ENCODE measurements at places on chromosomes 2 and 18.
A peak's percentile ranks its signal among the peaks of the same experiment; 100 is the strongest.

DNA sequence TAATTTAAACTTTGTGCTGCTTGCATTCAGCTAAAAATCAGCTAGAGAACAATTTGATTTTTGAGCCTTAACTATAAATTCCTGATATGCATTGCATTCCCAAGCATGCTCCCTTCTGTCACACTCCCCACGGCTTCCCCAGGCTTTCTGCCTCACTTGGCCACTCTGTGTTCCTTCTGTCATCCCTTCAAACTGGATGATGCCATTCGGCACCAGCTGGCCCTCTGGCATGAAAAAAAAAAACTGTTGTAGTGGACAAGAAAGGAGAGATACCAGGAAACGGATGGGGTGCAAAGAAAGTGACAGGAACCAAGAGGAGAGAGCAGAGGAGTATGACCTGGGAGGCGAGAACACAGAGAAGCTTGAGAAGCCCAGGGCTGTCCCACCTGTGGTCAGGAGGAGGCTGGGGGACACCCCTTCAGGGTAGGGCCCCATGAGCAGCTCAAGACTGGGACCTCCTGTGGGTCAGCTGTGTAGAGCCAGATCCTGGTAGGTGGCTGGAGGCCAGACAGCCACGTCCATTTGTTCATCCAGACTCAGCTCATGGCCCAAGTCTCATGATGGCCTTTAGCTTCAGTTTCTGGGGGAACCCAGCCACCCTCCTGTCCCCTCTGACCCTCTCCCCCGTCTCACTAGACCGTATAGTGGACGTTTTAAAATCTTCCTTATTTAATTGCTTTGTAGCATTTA is 211.8 kb downstream of the GBX2 start:
- DNase-seq = no peak

- DNase-seq = no peak
Observed at GRCh38 chr18:31241900-31242409, 76.0 kb upstream of the DSG1 start.

DNA sequence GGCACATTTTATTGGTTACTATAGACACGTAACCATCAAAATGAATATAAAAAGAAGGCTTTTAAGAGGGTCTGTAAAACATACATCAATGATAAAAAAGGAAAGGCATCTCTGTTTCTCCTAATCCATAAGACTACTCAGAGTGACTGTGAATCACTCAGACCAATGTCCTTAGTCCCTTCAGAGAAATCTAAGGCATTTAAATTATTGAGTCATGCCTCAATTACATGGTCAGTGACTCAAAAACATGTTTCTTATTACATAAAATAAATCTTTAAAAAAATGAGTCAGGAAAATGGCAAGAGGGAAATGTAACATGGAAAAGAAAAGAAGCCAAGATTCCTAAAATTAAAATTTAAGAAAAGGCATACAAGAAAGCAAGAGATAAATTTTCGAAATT is 146.6 kb downstream of the ERBB4 start:
- no peak for DNase-seq

DNA sequence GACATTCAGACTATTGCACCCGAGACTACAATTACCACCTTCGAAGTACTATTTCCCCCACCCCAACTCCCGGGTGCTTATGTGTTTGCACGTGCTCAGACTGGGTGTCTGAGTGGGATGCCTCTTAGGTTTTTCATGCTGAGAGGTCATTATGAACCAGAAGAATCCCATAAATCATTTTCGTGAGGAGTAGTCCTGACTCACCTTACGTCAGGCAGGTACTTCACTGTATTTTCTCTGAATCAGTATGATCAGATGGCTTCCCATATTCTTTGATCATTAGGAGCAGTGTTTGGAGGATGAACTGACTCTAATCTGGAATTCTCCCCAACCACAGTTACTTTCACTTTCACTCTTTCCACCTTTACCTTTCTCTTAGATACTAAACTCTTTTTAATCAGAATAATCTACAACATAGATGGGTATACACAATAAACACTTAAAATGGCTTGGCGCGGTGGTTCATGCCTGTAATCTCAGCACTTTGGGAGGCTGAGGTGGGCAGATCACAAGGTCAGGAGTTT is 38.4 kb upstream of the STAT4 start:
- DNase-seq = no peak

GRCh38 chr18:48124857-48125626 is 194.6 kb upstream of the SMAD2 start:
- DNase-seq = no peak

GRCh38 chr2:84906108-84906899 is 848 bp downstream of the TMSB10 start:
- no peak for DNase-seq

- DNase-seq = peak; percentile 64
Observed at GRCh38 chr2:53519918-53520841, 247.4 kb upstream of the CHAC2 start.
